ENCODE measurements at places on chromosomes 6 and 20.

GRCh38 chr6:34005901-34006531, 139.9 kb downstream of the GRM4 start:
- no peak for DNase-seq

GRCh38 chr20:22597303-22597702, 12.9 kb upstream of the FOXA2 start:
- no peak for DNase-seq

GRCh38 chr6:159777240-159777904, 12.0 kb downstream of the TCP1 start:
- DNase-seq: no peak

GRCh38 chr6:157724138-157724820, 98.8 kb upstream of the SNX9 start:
- DNase-seq: no peak

- no peak for DNase-seq
Measured at GRCh38 chr6:136772685-136773472, 19.4 kb downstream of the MAP3K5 start.

GRCh38 chr20:41877911-41878310, 259.7 kb upstream of the CHD6 start:
- no peak for DNase-seq

GRCh38 chr6:80434691-80435350, 328.4 kb downstream of the BCKDHB start:
- DNase-seq: no peak

GRCh38 chr6:131937703-131938631, 13.2 kb downstream of the CCN2 start:
- DNase-seq: no peak

GRCh38 chr6:151999194-151999593, 191.7 kb downstream of the ESR1 start:
- no peak for DNase-seq

DNA sequence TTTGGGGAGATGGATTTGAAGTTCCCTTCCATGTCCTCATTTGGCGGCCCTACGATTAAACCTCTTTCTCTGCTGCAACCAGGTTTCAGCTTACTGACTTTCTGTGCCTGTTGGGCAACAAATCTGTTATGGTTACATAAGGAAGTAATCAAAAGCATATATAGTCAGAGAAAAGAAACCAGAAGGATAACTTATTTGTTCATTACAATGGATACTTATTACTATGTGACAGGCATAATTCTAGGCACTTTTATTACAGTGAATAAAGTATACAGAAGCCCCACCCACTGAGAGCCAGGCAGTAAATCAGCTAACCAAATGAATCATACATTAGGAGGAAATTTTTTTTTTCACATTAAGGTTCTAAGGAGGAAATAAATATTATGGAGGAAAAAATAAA, 9.6 kb upstream of the TRIM31 start:
- no peak for DNase-seq

GRCh38 chr6:139133262-139134063, 1.4 kb upstream of the HECA start:
- no peak for DNase-seq

GRCh38 chr20:23358923-23359593, 2.9 kb upstream of the GZF1 start:
- no peak for DNase-seq

- DNase-seq: no peak
Measured at GRCh38 chr6:148952147-148953035, 205.6 kb downstream of the UST start.
